NCI-H526 (cell line): ENCODE measurements at places on chromosomes 3 and 15.

- no peak for DNase-seq
These were observed 90.1 kb upstream of the NEO1 start for GRCh38 chr15:72962054-72962702.

GRCh38 chr15:80500021-80500420, 95.8 kb downstream of the ARNT2 start:
- no peak for DNase-seq

DNA sequence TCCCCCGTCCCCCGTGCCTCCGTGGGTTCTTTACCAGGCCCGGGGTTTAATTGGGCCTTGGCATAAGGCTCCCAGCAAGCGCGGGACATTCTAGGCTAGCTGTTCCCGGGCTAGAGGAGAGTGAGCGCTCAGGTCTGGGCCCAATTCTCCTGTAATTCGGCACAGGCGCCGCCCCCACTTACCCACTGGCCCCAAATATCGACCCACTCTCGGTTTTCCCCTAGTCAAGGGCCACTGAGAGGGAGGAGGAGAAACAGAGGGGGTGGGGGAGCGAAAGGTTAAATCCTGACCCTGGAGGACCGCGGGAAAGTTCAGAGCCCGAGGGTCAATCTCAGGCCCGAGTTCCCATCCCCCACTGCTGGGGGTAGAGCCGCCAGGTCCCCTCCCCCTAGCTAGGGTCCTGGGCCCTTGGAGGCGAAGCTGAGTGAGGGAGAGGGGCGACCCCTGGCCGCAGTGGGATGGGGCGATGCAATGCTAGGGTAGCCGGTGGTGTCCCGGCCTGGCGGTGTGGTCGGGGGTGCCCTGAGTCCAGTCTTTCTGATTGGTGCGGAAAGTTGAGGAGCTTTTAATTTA, 8.5 kb upstream of the ONECUT1 start:
- no peak for DNase-seq

GRCh38 chr15:70799667-70800450, 36.5 kb upstream of the UACA start:
- DNase-seq: no peak

DNA sequence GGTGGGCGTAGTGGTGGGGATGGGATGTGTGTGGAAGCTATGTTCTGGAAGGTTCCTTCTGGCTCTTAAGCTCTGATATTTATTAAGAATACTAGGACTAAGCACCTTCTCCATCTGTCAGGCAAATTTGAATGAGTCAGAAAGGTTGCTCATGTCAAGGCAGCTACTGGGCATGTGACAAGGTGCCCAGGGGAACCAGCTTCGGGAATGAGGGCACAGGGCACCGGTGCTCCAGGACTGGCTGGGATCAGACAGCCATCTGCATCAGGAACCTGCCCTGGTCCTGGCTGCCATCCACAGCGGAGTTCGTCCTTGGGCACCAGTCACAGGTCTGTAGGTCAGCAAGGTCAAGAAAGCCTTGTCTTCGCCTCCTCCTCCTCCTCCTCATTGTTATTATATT, 32.5 kb downstream of the CA12 start:
- no peak for DNase-seq

GRCh38 chr3:129318921-129319320, 40.3 kb downstream of the HMCES start:
- no peak for DNase-seq
